Hematopoietic multipotent progenitor cell treated with erythropoietin and hydrocortisone succinate and interleukin-3 and kit ligand, for 15 days (in vitro differentiated cells): ENCODE measurements at places on chromosomes 7 and 10.

GRCh38 chr10:99975942-99976809, 33.6 kb downstream of the DNMBP start:
- DNase-seq = no peak

GRCh38 chr7:83514977-83515376, 134.0 kb downstream of the SEMA3E start:
- DNase-seq = no peak

- DNase-seq = peak; percentile 10
These were observed 13.1 kb downstream of the IFT22 start for GRCh38 chr7:101308245-101309085.

DNA sequence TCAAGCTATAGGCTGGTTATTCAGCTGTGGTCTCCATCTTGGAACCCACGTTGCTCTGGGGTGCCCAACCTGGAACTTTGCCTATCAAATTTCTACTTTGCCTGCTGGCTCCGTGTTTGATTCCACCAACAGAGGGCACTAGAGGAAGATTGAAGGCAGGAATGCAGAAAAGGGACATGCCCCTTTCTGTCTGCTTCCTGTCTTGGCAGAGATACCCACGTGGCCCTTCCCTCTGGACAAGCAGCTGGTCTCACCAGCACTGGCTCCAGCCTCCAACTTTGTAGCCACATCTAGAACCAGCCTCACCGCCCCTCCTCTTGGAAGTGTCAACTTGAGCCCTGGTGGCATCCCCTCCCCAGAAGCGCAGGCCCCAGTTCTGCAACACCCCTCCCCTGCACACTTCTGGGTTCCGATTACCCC, 52.1 kb upstream of the ZNF438 start:
- DNase-seq = peak; percentile 37

GRCh38 chr7:105439174-105439893, 50.6 kb upstream of the SRPK2 start:
- no peak for DNase-seq

- no peak for DNase-seq
These were observed 201.8 kb downstream of the TCERG1L start for GRCh38 chr10:131109726-131110125.

DNA sequence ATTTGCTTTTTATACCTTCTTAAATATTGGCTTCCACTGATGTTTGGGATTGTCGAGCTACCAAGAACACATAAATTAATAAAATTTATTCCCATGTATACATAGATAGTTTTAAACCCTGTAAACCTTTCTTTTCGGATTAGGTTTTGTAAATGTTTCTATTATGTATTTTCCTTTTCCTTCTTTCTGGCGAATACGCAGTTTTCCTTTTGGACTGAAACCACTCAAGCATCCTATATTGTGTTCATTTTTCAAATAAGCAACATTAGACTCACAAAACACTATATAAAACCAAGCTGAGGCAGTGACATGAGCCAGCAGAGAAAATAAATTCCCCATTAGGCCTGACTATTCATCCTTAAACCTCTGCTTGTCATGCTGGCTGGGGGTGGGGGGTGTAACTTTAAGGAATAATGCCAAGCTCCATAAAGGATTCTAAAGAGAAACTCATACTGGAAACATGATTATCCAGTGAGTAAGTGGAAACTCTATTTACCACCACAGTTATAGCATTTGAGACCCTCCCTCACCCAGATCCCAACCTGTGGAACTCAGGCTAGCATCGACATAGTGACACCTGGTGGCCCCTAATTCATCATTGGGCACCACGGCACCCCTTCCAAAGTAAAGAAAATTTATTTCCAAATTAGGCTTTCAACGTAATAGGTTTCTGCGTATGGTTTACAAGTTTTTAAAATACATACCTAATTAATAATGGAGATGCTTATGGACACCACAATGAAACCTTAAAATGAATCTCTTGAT, 86.5 kb upstream of the CELF2 start:
- no peak for DNase-seq

GRCh38 chr7:143892527-143893300, 9.3 kb downstream of the TCAF1 start:
- peak; percentile 59 for DNase-seq

GRCh38 chr10:121531076-121531829, 67.0 kb downstream of the FGFR2 start:
- DNase-seq = no peak

DNA sequence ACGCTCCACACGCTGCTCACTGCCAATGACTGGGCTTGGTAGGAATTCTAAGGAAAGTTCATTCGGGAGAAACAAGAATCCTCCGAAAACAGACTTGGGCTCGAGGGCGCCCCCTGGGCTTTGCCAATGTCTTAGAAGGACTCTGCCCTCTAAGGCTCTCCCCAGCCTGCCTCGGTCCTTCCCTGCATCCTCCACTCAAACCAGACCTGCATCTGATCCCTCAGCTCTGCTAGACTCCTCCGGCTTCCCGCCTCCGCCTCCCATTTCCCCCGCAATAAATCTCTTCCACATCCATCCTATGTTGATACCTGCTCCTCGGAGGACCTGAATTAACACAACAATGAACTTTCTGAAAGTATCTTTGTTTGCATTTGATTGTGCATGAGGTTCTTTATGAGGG, 177.6 kb downstream of the PLPP4 start:
- no peak for DNase-seq

GRCh38 chr7:87517136-87517815, 41.8 kb upstream of the ABCB4 start:
- DNase-seq = no peak

DNA sequence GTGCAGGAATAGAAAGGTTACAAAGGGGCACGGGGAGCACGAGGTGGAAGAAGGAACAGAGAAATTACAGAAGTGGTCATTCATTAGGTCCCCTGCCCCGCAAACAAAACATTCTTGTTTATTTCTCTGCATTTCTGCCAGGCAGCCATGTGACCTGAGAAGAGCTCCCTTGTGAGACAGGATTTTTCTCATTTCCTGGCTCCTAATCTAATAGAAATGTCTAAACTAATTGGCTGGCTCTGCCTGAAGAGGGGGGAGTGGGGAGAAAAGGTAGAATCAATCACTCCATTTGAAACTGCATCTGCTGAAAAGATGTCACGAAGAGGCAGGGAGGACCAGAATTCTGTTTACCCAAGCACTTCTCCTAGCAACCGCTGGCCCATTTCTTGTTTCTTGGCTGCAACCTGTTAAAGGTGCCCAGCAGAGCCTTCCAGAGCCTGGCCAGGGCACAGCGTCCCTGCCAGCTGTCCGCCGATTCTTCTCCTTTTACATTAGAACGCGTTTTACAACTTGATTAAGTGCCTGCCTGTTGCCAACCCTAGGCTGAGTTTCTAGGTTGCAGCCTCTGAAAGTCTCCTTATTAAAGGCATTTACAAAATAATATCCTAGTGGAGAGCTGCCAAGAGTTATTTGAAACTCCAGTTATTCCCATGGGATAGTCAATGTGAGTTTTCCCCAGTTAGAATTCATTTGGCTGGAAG, 1227.6 kb downstream of the TYW1 start:
- no peak for DNase-seq

DNA sequence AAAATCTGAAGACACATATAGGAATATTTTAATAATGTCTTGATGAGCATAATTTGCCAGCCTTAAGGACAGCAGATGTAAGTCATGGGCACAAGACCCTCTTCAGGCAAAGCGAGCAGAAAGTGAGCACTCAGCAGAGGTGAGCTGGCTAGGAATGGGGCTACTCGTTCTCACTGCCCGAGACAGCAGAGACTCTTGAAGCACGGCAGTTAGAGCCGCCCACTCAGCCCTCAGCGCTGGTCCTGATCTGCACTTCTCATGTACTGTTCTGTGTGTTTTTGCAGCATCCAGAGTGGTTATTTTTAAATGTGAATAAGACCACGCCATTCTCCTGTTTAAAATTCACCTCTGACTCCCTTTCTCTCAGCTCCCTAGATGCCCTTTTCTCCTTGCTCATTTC, 65.3 kb downstream of the GFRA1 start:
- no peak for DNase-seq

- no peak for DNase-seq
These were observed 13.7 kb downstream of the TACR2 start for GRCh38 chr10:69403066-69403465.

GRCh38 chr7:70266186-70266585, 667.9 kb downstream of the AUTS2 start:
- DNase-seq = no peak

DNA sequence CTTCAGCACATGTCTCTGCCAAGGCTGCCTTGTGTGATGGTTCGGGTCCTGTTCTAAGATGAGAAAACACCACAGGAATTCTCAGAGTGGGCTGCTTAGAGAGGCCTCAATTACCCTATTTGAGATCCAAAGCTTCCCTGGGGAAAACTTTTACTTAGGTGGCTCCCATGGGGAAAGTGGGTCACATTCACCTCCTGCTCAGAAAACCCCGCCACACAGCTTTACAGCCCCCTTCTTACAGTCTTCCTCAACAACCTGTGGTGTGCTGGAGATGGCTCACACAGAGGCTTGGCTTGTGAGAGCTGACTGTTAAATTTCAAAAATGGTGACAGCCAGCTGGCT, 36.6 kb upstream of the KCNIP2 start:
- DNase-seq = no peak

- DNase-seq = no peak
These were observed 608 bp downstream of the ENTPD7 start for GRCh38 chr10:99659868-99660366.

GRCh38 chr10:61166065-61166464, 222.1 kb upstream of the RHOBTB1 start:
- no peak for DNase-seq

GRCh38 chr7:6315746-6316145, 43.3 kb upstream of the CYTH3 start:
- no peak for DNase-seq

- DNase-seq = peak; percentile 36
These were observed 563 bp upstream of the JMJD1C start for GRCh38 chr10:63466144-63466935.

DNA sequence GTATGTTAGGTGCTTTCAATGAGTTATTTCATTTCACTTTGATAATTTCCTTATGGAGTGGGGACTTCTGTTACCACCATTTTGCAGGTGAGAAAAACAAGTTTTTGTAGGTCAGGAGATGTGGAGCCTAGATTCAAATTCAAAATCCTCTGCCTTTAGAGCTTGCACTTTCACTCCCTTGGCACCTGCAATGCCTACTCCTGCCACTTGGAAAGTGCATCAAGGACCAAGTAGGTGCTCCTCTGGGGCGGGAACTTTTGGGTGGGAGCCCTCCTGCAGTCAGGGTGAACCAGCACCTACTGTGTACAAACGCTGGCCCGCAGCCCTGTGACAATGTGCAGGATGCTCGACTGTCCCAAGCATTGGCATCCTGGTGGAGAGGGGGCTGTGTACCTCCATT, 199.0 kb downstream of the EMX2 start:
- no peak for DNase-seq

GRCh38 chr7:137081321-137082093, 213.1 kb downstream of the CHRM2 start:
- DNase-seq = no peak

DNA sequence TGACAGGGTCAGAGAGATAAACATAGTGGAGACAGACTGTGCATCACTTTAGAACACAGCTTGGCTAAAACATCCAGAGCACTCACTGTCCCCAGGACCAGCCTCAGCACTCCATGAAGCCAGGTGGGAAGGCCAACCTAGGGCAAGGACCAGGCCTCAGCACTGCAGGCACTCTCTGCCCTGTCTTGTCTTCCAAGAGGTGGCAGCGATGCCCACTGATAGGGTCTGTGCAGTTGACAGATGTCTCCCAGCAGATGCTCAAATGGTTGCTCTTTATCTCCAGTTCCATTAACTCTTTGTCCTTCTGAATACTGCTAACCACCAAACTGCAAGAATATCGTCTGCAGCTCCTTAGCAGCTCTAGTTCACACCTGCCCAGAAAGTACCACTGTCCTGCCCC, 9.1 kb downstream of the DDX56 start:
- DNase-seq = no peak

GRCh38 chr7:876972-877311, 588 bp downstream of the GET4 start:
- DNase-seq = no peak
